Effector CD4-positive, alpha-beta T cell (primary cell): ENCODE measurements at places on chromosomes 1 and 21.

DNA sequence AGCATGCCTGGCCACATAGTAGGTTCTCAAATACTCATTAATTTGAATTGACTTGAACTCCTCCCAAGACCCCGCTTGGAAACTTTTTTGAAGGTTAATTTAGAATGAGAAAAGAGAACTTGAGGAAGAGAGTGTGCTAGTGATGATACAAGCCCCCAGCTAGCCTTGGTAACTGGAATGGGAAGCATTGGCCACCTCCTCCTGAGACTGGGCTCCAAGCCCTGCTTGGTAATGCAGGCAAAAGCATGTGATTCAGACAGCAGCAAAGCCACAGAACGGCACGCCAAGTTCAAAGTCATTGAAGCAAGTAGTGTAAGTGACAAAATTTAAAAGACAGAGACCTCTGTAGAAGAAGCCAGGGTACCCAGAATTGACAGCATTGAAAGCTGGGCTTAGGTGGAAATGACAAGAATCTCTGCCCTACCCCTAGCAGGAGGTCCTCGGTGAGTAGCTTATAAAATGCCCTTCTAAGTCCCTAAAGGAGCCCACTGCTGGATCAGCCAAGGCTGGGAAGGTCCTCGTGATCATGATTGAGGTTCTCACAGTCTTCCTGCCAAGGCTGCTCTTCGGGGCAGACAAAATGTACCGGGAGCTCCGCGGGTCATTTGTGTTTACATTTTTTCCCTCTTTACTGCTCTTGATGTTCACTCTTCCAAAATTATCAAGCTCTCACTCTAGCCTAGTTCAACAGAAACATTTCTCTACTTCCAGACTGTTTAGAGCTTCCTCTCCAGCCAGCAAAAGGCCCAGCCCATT, 99.4 kb downstream of the TSEN15 start:
- no peak for DNase-seq

DNA sequence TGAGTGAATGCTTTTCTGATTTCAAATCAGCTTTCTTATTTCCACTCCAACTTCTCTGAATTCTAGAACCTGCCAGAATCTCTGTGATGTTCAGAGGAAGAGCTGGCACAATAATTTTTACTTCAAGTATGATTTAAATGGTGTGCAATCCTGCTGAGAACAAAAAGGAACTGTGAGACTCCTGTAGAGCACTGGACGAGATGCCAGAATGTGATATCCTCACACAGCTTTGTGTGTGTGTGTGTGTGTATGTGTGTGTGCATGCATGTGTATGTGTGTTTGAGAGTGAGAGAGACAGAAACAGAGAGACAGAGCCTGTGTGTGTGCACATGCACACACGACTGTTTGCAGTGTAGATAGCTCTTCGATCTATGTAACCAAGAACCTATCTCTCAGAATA, 713.6 kb upstream of the ZP4 start:
- DNase-seq = no peak

DNA sequence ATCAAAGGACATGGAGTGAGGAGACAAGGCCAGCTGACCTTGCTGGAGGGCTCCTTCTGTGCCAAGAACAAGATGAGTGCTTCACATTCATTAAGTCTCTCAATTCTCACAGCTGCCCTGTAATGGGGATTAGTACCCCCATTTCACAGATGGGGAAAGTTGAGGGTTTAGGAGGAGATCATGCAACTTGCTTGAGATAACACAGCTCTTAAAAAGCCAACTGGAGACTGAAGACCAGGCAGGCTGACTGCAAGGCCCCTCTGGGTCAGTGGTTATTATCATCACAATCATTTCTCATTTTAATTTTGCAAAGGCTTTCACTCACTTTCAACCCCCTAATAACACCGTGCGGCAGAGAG, 46.8 kb downstream of the GPR161 start:
- DNase-seq = no peak

GRCh38 chr1:11412141-11412540, 66.8 kb upstream of the DISP3 start:
- no peak for DNase-seq

DNA sequence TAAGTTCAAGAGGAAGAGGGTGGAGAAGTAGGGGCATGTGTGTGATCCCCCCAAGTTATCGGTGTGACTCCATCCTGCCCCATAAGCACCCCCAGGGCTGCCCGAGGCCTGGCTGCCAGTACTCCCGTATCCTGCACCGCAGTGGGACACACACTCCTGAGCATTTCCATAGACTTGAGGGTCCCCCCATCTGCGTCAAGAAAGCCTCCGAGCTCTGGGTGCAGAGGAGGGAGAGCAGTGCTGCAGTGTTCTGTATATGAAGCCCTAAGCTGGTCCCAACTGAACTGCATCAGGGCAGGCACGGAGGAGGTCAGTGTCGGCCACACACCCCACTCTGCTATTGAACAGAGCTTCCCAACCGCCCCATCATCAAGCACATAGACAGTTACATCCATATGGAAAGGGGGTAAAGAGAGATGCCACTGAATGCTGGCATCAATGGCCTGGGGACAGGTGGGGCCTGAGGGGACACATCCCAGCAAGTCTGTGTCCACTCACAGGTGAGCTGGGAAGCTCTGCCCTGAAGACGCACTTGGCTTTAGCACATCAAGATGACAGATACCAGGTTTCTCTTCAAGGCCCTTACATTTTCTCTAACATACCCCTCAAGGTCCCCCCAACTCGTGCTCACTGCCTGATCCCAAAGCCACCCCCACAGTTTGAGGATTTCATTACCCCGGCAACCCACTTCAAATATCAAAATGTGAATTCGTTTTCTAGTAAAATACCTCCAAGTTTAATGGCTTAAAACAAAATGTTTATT, 64.3 kb downstream of the EVA1C start:
- DNase-seq = no peak

DNA sequence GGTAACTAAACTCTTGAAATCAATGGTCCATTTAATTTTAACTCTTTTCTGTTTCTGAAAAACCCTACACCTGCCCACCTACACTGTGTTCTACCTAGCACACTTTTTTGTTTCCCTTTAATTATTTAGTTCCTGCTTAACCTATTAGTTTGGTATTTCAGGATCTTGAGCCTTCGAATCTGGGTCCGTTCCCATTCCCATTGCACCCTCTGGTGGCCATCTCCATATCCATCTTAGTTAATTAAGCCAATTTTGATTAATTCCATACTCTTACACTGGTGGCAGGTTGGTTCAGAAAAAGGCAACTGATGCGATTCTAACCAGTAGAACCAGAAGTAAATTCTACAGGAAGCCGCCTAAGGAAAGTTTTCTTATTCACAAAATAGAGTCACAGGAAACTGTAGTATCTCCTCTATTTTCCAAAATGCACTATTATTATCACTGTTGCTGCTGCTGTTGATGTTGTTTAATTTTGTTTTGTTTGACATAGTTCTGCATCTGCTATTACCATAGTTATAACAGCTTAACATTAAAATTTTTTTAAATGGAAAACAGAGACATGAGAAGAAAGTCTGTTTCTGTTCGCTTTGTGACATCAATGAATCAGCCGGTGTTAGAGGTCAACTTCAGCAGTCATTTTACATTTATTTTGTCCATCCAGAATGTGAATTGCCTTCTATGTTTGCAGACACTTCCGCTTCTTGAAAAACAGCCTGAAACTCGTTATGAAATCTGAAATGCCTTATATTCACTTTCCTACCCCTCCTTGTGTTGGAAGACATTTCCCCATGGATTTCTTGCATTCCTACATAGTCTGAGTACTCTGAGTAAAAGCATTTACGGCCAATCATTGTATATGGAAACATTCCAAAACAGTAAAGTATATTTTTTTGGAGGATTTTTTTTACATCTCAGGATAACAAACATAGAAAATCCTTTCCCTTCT, 115.5 kb upstream of the NCAM2 start:
- no peak for DNase-seq

GRCh38 chr1:43284546-43285110, 753 bp downstream of the C1orf210 start:
- DNase-seq = no peak

DNA sequence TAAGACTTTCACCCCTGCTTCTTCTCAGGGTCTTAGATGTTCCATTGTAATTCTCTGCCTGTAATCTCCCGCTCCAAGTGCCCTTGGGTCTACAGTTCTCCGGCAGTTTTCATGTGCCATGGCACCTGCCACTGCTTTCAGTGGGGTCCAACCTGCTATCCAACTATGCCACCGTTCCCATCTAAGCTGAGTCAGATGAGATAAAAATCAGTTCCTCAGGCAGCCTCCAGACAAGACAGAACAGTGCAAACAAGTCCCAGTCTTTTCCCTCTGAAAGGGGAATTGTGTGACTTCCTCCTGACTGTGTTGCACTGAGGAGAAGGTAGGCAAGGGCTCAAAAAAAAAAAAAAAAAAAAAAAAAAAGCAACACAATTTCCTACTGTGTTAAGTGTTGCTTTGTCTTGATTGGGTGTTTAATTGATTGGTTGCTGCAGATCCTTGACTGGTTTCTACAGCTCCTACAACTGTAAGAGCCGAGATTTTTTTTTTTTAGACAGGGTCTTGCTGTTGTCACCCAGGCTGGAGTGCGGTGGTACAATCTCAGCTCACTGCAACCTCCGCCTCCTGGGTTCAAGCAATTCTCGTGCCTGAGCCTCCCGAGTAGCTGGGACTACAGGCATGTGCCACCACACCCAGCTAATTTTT, 50.7 kb downstream of the EBNA1BP2 start:
- no peak for DNase-seq
